T-helper 1 cell (primary cell): ENCODE measurements at places on chromosomes 16 and 17.
A peak's percentile ranks its signal among the peaks of the same experiment; 100 is the strongest.

DNA sequence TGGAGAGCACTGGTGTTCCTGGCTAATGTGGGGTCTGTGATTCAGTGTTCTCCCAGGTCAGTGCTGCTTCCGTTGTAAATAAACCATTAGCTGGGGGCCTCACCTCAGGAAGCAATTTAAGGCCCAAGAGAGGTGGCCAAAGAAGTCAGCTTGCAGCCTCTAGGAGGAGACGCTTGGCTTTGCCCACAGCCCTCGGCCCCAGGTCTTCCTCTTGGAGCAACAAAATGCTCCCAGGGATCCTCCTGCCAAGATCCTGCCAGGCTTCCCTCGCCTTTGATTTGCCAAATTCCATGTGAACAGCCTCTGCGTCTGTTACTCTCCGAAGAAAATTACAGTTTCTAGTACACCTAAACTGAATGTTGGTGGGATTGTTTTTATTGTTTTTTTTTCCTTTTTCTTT, 62.4 kb upstream of the TBX2 start:
- no peak for DNase-seq

GRCh38 chr16:89842471-89843408, 14.5 kb downstream of the SPIRE2 start:
- DNase-seq: no peak

- DNase-seq: no peak
These were observed 61.9 kb downstream of the SDK2 start for GRCh38 chr17:73582359-73582758.

GRCh38 chr16:31331141-31331764, 23.7 kb upstream of the ITGAX start:
- no peak for DNase-seq

GRCh38 chr16:58236231-58236690, 38.4 kb upstream of the CSNK2A2 start:
- peak; percentile 53 for DNase-seq

- DNase-seq: no peak
These were observed 24.5 kb downstream of the ADCY7 start for GRCh38 chr16:50290856-50291255.

- no peak for DNase-seq
These were observed 100.7 kb downstream of the KCNJ12 start for GRCh38 chr17:21476867-21477266.

- no peak for DNase-seq
These were observed 40.1 kb upstream of the CLEC19A start for GRCh38 chr16:19245326-19245925.

DNA sequence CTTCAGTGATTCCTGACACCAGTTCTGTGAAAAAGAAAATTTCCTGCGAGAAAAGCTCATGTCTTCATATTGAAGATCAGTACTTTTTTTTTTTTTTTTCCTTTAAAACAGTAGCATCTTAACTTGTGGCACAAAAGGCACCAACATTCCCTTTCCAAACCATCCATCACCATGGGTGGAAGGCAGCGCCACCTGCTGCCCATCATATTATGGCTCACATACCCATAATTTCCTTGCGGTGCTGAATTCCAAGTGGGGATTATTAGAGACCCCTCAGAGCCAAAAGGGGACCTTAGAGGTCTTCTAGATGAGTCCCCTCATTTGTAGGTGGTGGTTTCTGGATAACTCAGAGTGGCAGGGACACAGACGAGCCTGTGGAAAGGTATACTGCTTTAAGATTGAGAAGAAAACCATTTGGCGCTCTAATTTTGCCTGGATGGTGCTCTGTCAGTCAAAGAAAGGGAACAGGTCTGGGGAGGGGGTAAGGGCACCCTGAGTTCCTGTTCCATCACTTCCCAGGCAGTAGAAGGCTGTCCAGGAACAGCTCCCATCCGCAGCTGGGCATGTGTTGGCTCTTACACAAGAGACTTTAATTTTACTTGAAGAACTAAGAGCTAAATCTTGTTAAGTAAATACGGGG, 7.9 kb upstream of the SOST start:
- DNase-seq: peak; percentile 43

DNA sequence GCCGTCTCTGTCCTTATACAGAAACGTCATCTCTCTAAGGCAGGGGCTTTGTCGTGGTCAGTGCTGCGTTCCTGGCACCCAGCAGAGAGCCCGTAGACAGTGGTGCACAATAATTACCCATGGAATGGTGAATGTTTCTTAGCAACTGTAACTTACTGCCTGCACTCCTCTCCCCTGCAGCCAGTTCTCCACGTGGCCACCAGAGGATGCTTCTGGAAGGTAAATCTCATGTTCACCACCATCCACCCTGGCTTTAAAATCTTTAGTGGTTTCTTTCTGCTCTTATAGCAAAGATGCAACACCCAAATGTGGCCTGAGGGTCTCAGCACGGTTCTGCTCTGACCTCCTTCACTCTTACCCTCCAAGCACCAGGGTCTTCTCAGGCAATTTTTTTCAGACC, 150.8 kb downstream of the GRIN2A start:
- no peak for DNase-seq

DNA sequence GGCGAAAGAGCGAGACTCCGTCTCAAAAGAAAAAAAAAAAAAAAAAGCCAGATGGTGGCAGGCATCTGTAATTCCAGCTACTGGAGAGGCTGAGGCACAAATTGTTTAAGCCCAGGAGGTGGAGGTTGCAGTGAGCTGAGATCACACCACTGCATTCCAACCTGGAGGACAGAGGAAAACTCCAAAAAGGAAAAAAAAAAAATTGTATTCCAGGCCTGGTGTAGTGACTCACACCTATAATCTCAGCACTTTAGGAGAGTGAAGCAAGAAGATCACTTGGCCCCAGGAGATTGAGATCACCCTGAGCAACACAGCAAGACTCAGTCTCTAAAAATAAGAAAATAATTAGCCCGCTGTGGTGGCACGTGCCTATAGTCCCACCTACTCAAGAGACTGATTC, 20.1 kb downstream of the HBQ1 start:
- no peak for DNase-seq

DNA sequence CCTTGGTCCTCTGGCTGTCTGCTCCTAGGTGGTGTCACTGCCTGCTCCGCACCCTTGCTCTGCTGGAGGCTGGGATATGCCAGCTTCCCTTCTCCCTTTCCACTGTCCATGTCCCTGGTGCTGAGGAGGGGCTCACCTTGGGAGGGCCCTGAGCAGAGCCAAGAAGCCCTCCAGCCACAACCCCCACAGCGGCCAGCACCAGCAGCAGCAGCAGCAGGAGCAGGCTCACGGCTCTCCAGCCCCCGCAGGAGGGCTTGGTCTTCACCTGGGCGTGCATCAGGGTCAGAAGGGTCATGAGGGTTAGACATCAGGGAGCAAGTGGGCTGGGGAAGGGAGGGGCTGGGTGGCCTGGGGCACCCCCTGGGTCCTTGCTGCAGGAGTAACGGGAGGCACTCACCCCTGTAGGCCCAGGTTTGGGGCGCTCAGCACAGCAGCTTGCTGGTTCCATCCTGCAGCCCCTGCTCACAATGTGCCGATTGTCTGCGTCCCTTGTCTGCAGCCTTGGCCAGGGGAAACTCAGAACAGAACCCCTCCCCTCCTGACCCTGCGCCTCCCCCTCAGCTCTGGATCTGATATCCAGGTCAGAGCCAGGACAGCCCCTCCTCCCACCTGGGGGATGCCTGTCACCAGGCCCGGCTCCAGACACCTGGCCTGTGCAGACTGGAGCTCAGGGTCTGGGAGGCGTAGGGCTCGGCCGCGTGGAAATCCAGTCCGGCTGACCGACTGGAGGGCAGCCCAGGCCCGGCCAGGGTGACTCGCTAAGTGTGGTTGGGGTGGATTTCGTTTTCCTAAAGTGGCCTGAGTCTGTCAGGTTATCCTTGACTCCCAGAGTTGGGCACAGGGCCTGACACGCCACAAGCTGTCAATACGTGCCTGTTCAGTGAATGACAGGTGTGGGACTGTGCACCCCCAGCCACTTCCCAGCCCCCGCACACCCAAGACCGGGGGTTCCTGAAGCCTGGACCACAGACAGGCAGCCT, at the start of gene BRICD5:
Gene BRICD5, minus strand, starts transcription at position 478 of the 980 bp plus-strand sequence. Its CDS starts 30 bp downstream, at position 448.
- DNase-seq: no peak

DNA sequence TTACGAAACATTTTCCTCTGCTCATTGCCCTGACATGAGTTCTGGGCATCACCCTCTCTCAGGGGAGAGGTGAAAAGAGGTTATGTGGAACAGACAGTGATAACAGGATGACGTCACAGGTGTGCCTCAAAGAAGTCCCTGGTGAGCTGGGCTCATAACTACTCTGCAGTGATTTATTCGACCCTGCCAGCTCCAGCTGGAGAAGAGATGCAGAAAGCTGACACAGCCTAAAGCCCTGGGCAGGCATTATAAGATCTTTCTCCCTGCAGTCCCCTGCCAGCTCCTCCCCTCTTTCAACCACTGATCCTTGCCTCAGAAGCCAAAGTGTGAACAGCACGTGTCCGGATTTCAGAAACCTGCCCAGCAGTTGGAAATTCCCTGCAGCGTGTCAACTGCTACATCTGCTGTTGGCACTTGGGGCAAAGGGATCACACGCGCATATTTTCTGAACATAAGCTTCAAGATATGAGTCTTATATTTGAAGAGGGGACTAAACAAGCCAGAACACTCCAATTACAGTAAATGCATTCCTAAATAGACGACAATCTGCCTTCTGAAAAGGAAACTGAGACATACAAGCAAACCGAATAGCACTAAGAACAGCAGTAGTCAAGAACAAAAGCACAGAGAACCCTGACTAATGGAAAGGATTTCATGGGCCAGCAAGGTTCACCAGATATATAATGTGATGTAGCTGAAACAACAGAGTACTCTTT, 80.5 kb downstream of the SMG6 start:
- peak; percentile 62 for DNase-seq

DNA sequence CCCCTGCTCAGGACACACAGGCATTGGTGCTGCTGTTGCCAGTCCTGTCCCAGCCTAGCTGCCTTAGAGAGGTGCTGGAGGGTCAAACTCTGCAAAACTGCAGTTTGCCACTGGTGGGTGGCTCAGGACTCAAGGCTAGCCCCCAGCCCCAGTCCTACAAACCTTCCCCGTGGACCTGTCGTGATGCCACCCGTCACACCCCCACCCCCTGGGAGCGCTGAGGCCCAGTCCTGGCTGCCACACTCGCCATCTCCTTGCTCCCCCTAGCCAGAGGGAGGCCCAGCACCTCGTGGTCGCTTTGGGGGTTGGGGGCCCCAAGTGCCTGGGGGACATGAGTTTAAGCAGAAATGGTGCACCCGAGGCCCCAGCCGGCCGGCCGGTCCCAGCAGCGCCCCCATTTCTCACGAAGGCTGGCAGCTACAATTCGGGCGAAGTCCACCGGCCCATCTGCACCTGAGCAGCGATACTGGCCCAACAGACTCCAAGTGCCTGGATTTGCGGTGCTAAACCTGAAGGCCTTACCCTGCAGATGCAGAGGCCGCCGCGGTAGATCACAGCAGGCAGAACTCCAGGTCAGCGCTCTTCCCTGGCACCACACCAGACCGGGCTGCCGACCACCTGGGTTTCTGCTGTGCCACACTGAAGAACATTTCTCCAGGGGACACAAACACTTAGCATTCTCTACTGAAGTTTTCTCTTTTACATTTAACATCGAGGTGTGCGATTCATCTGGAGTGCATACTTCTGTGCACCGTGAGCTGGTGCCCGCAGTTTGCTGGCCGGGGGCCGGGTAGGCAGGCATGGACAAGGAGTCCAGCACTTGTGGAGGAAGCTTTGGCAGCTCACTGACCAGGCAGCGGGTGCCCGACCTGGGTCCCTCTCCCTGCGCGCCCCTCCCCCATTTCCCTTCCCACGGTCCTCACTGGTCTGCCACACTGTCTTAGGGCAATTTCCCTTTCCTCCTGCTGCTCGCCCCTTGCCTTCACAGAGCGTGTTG, 130.0 kb downstream of the KCNJ12 start:
- DNase-seq: no peak

- no peak for DNase-seq
These were observed 2.8 kb upstream of the PYCR1 start for GRCh38 chr17:81939881-81940385.

DNA sequence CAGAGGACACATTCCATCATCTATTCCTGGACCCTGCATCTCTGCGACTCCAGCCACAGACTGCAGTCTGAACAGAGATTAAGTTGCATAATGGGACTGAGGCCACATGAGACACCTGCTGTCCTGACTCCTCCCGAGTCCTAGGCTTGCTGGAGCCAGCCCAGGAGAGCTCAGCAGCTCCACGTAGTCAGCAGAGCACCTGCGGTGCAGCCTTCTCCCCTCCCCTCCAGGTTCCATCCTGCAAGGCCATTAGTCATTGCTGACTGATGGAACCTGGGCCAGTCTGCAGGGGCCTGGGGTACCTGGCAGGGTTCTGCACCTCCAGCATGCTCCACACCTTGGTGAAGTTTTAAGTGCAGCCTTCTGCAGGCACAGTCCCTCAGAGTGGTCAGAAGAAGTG, 76.7 kb downstream of the PLD6 start:
- DNase-seq: no peak

- DNase-seq: no peak
These were observed 2.6 kb upstream of the KRT36 start for GRCh38 chr17:41492351-41492750.

DNA sequence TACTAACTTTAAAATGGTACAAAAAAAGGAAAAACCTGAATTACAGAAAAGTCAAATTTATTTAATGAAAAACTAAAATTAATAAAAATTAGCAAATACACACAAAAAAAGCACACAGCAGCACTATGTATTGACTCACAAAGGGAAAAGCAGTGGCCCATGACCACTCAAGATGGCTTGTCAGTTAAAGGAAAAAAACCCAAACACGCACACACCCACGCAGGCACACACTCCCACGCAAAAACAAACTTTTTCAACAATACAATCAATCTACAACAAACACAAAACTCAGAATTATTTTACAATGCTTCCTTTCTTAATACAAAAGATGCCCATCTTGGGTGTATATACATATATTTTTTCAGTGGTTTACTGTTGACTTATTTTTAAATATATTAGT, 24.2 kb downstream of the SIAH1 start:
- DNase-seq: no peak

DNA sequence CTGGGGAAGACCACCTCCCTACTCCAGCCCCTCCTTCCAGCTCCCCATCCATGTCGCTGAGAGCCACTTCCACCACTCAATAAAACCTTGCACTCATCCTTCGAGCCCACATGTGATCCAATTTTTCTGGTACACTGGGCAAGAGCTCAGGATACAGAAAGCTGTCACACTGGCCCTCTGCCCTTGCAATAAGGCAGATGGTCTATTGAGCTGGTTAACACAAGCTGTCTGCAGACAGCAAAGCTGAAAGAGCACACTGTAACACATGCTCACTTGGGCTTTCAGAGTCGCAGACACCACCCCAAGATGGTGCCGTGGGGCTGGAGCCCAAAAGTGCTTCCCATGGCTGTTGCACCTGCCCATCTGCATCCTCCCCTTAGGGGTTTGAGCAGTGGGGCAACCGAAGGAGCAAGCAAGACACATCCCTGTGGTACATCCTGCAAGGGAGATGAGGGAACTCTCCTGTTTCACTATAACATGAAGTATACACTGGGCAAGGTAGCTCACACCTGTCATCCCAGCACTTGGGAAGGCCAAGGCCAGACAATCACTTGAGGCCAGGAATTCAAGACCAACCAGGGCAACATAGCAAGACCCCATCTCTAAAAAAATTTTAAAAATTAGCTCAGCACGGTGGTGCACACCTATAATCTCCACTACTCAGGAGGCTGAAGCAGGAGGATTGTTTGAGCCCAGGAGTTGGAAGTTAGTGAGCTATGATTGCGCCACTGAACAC, 52.8 kb upstream of the C17orf78 start:
- DNase-seq: no peak
